ENCODE measurements at places on chromosomes 3 and 15. TPM values are rescaled to one million over a fixed set of nuclear protein-coding genes. Genes with fewer than 3 reads are reported as not detected.
A peak's percentile ranks its signal among the peaks of the same experiment; 100 is the strongest.

DNA sequence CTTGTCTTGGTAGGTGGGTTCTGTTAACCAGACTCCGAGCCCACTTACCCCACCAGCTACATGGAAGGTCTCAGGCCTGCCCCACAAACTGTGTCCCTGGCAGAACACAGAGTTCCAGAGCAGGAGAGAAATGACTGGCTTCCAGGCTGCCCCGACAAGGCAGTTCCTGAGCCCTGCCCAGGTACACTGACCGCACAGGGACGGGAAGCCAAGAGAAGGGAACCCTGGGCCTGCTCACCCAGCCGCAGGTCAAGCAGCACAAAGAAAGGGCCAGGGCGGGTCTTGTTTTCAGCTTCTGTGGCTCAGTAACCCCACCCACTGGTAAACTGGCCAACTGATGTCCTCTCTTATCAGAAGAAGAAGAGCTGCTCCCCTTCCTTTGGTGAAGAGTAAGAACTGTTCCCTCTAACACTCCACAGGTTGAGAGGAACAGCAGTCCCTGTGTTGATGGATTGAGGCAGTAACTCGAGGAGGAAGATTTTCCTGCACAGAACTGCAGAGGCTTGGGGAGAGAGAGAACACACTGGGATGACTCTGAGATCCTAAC, 68.4 kb downstream of the CRTC3 start:
- no peaks in the 10 kb centered on the region for H3K36me3 ChIP-seq
- no peak overlapping the region for H3K4me3 ChIP-seq
- peak; percentile 4 for DNase-seq
- H3K4me1 ChIP-seq, result peaks cover 60% of the 10 kb centered on the region
- peak overlapping the region; percentile 77 for H3K27ac ChIP-seq
- no peaks in the 10 kb centered on the region for H3K27me3 ChIP-seq

Gene SV2B
- total RNA-seq, result 0.04 TPM

GRCh38 chr3:118436697-118437262, 597.9 kb downstream of the IGSF11 start:
- no peak overlapping the region for H3K27ac ChIP-seq
- H3K36me3 ChIP-seq, result no peaks in the 10 kb centered on the region
- no peak overlapping the region for H3K4me3 ChIP-seq
- no peaks in the 10 kb centered on the region for H3K4me1 ChIP-seq
- no peaks in the 10 kb centered on the region for H3K27me3 ChIP-seq
- DNase-seq, result no peak

Gene PLCL2
- total RNA-seq, result 3.3 TPM

GRCh38 chr3:54994111-54994513, 66.3 kb upstream of the LRTM1 start:
- H3K27ac ChIP-seq, result no peak overlapping the region
- H3K27me3 ChIP-seq, result no peaks in the 10 kb centered on the region
- no peaks in the 10 kb centered on the region for H3K36me3 ChIP-seq
- peaks cover 3% of the 10 kb centered on the region for H3K4me1 ChIP-seq

GRCh38 chr15:35067496-35068347, 17.4 kb downstream of the NANOGP8 start:
- no peak for DNase-seq
- H3K4me1 ChIP-seq, result no peaks in the 10 kb centered on the region
- H3K27ac ChIP-seq, result peak overlapping the region; percentile 46
- no peaks in the 10 kb centered on the region for H3K36me3 ChIP-seq
- H3K27me3 ChIP-seq, result no peaks in the 10 kb centered on the region

Gene CORO2B
- total RNA-seq, result 2.3 TPM

DNA sequence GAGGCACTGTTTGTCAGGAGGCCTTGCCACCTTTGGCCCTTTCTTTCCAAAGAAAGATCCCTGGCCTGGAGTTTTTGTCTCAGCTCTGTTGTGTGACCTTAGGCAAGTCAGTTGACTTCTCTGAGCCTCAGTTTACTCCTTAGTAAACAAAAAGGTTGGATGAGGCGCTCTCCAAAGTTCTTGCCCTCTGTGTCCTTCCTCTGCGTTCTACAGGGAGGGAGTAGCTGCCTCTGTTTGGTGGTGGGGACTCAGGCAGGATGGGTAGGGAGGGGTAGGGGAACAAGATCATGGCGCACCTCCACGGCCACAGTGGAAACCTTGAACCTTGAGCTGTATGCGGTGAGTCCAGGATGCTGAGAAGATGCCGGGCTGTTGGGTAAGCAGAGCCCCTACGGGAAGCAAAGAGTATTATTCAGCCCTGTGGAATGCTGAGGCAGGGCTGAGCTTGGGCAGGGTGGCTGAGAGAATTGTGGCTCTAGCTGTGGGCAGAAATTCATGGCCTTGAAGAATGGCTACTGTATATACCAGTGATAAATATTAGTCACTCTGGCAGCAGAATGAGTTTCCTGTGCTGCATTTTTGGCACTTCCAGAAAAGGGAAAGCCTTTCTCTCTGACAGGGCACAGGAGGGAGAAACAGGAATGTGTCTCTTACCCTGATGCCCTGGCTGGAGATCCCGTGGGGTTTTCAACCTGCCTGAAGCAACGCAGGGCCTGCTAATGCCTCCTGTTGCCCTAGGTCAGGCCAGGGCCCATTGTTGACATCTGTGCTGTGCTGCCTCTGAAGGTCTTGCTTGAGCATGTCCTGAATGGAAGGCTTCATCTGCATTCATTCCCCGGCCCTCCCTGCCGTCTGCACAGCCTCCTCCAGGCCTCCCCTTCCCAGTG, 39.9 kb downstream of the SMAD3 start:
- no peaks in the 10 kb centered on the region for H3K27me3 ChIP-seq
- DNase-seq, result no peak
- peaks cover 100% of the 10 kb centered on the region for H3K4me1 ChIP-seq
- no peak overlapping the region for H3K4me3 ChIP-seq
- no peaks in the 10 kb centered on the region for H3K36me3 ChIP-seq

DNA sequence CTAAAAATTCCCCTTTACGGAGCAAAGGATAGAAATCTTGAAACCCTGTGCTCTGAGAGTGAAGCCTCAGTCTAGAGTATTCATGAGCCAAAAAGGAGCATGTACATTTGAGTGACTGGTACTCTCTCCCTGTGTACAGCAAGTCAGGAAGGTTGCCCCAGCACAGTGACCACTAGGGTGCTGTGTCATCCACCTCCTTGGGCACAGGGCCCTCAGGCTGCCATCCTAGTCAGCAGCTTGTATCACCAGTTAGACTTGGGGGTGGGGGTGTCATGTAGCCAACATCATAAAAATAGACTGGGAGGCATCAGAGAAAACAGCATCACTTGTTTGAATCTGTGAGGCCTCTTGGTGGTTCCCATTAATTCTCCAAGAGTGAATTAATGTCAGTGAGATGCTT, 12.0 kb downstream of the NME9 start:
- H3K27me3 ChIP-seq, result no peaks in the 10 kb centered on the region
- no peaks in the 10 kb centered on the region for H3K36me3 ChIP-seq
- H3K27ac ChIP-seq, result no peak overlapping the region
- no peak overlapping the region for H3K4me3 ChIP-seq
- no peak for DNase-seq

Gene SNX33
- total RNA-seq, result 20.3 TPM

GRCh38 chr3:149273096-149273751, 51.6 kb upstream of the CP start:
- H3K27ac ChIP-seq, result no peak overlapping the region
- no peak overlapping the region for H3K4me3 ChIP-seq
- no peak for DNase-seq
- no peaks in the 10 kb centered on the region for H3K36me3 ChIP-seq
- H3K4me1 ChIP-seq, result no peaks in the 10 kb centered on the region
- no peaks in the 10 kb centered on the region for H3K27me3 ChIP-seq

Gene ATP2C1
- 34.1 TPM for total RNA-seq

Gene NAALADL2
- 1.9 TPM for total RNA-seq

GRCh38 chr15:92653836-92654539, 1.6 kb downstream of the FAM174B start:
- peaks cover 4% of the 10 kb centered on the region for H3K4me1 ChIP-seq
- no peak for DNase-seq
- no peaks in the 10 kb centered on the region for H3K36me3 ChIP-seq
- no peaks in the 10 kb centered on the region for H3K27me3 ChIP-seq

DNA sequence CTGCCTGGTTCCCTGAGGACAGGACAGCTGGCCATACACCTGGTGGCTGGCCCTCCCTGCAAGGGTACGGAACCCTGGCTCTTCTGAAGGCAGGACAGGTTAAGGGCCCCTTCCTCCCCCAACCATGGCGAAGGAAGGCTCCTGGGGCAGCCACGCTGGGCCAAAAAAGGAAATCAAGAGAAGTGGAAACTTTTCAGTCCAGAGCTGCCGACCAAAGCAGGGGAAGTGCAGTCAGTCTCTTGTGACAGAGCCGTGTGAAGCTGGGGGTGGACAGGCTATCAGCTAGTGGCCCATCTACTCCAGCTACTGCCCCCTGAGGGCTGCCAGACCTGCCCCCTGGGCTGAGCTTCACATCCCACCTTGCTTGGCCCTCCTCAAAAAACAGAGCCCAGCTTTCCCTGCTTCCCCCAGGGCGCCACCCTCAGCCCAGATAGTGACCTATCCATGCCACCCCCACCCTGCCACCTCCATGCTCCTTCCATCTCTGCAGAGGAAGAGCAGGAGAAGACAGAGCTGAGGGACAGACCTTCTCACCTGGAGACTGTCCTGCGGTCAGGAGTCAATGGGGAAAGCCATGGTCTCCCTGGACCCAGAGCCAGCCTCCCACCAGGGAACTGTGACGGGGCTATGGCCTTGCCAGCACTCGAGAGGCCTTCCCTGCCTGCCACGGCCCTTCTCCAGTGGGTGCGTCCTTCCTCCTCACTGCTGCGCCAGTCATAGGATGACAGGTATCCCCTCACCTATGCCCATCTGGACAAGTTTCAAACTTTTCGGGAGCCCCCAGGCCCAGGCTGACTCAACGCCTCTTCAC, 4.6 kb downstream of the SEMA7A start:
- DNase-seq, result no peak
- peaks cover 7% of the 10 kb centered on the region for H3K27me3 ChIP-seq
- peaks cover 44% of the 10 kb centered on the region for H3K4me1 ChIP-seq
- no peak overlapping the region for H3K4me3 ChIP-seq

DNA sequence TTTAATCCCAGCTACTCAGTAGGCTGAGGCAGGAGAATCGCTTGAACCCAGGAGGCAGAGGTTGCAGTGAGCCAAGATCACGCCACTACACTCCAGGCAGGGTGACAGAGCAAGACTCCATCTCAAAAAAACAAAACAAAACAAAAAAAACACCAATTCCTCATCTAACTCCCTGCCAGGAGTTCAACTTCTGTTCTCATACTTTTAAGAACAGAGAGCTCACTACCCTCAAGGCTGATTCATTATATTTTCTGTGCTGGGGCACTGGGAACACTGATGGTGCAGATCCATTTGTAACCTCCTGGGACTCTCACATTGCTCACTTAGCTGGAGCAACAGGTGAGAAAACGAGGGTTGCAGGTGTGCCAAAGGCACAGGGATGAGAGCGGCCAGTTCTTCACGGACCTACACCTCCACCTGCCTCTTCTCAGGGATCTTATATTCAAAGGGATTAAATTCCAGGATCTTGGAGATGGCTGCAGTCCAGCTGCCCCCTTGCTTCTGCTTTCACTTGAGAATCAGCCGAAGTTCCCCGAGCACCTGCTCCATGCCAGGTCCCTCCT, 12.3 kb upstream of the CSK start:
- H3K4me1 ChIP-seq, result peaks cover 24% of the 10 kb centered on the region
- DNase-seq, result no peak
- H3K4me3 ChIP-seq, result no peak overlapping the region
- H3K27ac ChIP-seq, result no peak overlapping the region

DNA sequence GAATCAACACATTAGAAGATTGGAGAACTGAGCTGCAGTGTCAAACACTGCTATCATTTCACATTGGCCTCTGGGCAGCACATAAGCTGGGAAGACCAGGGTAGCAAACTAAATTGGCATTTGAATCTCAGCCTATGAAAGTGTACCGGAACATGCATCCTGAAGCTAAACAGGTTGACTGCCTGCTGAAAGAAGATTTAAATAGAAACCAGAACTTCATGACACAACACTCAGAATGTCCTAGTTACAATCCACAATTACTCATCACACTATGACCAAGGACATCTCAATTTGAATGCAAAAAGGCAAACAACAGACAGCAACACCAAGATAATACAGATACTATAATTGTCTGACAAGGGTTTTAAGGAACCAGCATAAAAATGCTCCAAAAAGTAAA, 26.2 kb downstream of the TM2D3 start:
- H3K27me3 ChIP-seq, result no peaks in the 10 kb centered on the region
- H3K36me3 ChIP-seq, result peaks cover 6% of the 10 kb centered on the region
- no peak overlapping the region for H3K4me3 ChIP-seq
- H3K27ac ChIP-seq, result no peak overlapping the region

DNA sequence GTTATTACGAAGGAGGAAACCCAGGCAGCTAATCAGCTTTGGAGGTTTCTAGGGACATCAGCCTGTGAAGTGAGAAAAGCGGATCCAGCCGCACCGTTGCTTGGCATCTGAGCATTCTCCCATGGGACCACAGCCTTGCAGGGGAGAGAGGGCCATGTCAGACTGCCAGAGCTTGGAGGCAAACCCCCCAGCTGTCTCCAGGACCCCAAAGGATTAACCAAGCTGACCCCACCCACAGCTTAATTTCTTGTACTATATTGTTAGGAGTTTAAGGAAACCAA, 5.1 kb downstream of the IGDCC3 start:
- H3K27ac ChIP-seq, result no peak overlapping the region
- no peaks in the 10 kb centered on the region for H3K36me3 ChIP-seq
- H3K4me3 ChIP-seq, result no peak overlapping the region
- H3K4me1 ChIP-seq, result peaks cover 11% of the 10 kb centered on the region

GRCh38 chr15:58921267-58921790, 12.2 kb downstream of the SLTM start:
- no peak overlapping the region for H3K27ac ChIP-seq
- peaks cover 9% of the 10 kb centered on the region for H3K4me1 ChIP-seq
- no peak overlapping the region for H3K4me3 ChIP-seq
- no peak for DNase-seq
- no peaks in the 10 kb centered on the region for H3K27me3 ChIP-seq
- H3K36me3 ChIP-seq, result peaks cover 56% of the 10 kb centered on the region

Gene FBXL2
- total RNA-seq, result 0.85 TPM

GRCh38 chr3:182683453-182683852, 109.9 kb upstream of the ATP11B start:
- no peak for DNase-seq
- H3K36me3 ChIP-seq, result no peaks in the 10 kb centered on the region
- peak overlapping the region; percentile 84 for H3K27ac ChIP-seq
- H3K27me3 ChIP-seq, result no peaks in the 10 kb centered on the region

GRCh38 chr3:86595696-86596095, 395.3 kb downstream of the VGLL3 start:
- no peak for DNase-seq
- no peaks in the 10 kb centered on the region for H3K27me3 ChIP-seq
- no peaks in the 10 kb centered on the region for H3K4me1 ChIP-seq
- no peak overlapping the region for H3K27ac ChIP-seq

Gene ACSBG1
- not detected for total RNA-seq

DNA sequence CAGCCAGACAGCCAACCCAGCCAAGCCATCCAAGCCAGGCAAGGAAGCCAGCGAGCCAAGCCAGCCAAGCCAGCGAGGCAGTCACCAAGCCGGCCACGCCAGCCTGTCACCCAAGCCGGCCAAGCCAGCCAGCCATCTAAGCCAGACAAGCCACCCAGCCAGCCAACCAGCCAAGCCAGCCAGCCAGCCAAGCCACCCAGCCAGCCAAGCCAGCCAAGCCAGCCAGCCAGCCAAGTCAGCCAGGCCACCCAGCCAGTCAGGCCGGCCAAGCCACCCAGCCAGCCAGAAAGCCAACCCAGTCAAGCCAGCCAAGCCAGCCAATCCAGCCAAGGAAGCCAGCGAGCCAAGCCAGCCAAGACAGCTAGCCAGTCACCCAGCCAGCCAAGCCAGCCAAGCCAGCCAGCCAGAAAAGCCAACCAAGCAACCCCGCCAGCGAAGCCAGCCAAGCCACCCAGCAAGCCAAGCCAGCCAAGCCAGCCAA, 201.2 kb downstream of the GOLGA6L6 start:
- H3K27me3 ChIP-seq, result no peaks in the 10 kb centered on the region
- H3K36me3 ChIP-seq, result no peaks in the 10 kb centered on the region
- no peak for DNase-seq

Gene CPNE9
- not detected for total RNA-seq

Data from esophagus squamous epithelium (tissue), 5 donors.